ENCODE measurements at places on chromosomes 7 and 10.

GRCh38 chr7:39683216-39683845 is 60.0 kb downstream of the RALA start:
- no peak for DNase-seq

- DNase-seq = no peak
These were observed 90.9 kb downstream of the DLG5 start for GRCh38 chr10:77835669-77836086.

- no peak for DNase-seq
These were observed 54.1 kb downstream of the DENND2A start for GRCh38 chr7:140586516-140586915.

DNA sequence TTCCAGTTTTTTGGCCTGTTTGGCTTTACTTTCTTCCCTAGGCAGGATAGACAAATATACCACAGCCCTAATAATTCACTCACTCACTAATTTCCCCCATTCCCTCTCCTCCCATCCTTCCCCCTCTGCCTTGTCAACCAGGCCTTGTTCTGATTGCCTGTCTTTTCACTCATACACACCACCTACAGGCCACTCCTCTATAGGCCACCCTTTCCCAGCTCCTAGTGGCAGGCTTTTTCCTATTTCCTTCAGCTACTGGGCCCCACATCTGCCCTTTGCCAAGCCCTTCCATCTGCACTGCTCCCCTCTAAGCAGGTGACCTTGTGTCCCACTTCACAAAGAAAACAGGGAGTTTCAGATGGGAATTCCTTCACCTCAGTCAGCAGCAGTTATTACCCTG is 59.8 kb upstream of the MSRB2 start:
- no peak for DNase-seq

DNA sequence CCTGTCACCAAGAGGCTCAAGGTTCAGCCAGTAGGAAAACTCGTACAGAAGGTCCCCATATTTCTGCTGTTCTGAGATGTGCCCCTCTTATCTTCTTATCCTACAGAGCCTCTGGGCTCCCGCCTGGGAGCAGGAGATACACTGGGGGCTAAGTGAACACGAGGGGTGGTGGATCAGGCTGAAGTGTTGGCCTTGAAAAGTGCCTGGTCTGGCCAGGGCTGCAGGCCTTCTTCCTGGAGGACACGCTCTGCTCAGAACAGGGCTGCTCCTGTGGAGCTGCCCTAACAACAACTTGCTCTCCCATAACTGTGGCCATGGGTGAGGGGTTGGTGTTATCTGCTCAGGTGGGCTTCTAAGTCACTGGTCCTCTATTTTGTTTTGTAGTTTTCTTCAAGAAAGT is 33.7 kb downstream of the C10orf120 start:
- DNase-seq = no peak

DNA sequence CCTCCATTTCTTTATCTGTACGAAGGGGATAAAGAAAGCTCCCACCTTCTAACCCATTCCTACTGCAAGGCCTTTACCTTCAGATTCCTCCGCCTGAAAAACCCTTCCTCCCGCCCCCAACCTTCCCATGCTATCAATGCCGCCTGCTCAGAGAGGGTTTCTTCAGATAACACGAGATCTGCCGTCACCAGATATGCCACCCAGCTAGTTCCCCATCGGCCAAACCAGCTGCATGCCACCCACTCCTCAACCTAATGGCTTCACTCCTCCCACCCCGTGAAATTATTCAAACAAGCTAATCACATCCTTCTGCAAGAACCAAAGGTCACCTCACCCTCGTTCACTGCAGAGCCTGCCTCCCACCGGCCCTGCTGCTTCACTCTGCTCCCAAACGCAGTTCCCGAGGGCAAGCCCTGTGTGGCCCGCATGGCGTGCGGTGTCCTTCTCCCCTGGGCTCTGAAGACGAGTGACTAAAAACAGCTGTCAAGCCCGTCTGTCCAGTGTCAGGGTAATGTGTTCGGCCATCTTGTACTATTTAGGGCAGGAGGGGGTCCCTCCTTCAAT is 46.8 kb upstream of the TMEM213 start:
- DNase-seq = no peak

- DNase-seq = no peak
These were observed 89.0 kb downstream of the CH25H start for GRCh38 chr10:89118091-89118490.

- no peak for DNase-seq
These were observed 205.5 kb downstream of the DNAJB6 start for GRCh38 chr7:157542068-157543021.

- DNase-seq = no peak
These were observed 37.3 kb downstream of the DNAH11 start for GRCh38 chr7:21580073-21580521.

GRCh38 chr10:50280049-50280841 is 28.9 kb upstream of the ASAH2 start:
- DNase-seq = no peak

GRCh38 chr10:1354809-1355710 is 298.9 kb downstream of the WDR37 start:
- no peak for DNase-seq

DNA sequence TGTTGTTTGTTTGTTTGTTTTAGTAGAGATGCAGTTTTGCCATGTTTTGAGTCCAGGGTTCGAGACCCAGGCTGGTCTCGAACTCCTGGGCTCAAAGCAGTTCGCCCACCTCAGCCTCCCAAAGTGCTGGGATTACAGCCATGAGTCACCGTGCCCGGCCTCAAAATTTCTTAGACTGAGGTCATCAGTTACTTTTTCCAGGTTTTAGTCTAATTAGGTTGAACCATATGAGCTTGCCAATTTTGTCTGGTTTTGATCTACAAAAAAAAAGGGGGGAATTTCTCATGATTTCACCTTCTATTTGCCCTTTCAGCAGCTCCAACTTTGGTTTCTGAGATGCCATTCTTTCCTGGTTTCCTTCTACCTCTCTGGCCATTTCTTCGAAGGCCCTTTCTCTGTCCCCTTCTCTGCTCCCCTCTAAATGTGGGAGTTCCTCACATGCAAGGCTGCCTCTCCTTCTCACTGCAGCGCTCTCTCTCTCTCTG is 5.5 kb downstream of the CUEDC2 start:
- DNase-seq = no peak

GRCh38 chr7:128217030-128217805 is 23.9 kb upstream of the LEP start:
- no peak for DNase-seq

- no peak for DNase-seq
These were observed 733.8 kb downstream of the PARD3 start for GRCh38 chr10:34081347-34081743.

DNA sequence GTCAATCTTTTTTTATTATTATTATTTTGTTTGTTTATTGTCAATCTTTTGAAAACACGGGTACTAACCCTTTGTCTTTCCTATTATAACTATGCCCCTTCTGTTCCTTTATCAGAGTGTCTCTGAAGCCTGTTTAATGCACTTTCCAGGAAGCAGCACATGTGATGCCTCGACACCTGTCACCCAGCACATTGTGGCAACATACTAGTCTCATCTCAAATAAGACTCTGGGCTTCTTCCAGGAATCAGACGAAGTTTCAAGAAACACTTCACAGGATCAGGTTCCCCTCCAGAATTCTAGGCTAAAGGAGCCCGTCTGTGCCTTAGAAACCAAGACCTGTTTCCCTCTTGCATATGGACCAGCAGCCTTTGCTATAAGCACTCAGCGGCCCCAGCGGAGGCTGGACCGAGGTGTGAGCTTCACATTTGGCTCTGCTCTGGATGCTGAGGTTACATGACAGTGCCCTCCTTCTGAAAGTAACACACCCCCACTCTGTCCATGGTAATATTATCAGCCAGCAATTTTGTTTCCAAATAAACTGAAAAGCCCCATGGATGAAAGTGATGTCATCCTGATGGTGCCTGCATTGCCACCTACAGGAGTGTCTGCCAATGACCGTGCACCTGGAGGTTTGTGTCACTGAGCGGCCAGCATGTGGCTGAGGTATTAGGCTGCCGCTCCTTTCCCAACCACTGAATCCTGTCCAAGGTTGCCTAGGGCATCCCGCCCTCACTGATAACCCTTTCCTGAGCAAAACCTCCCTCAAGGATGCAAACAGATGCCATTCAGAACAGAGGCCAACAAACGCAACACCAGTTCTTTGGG is 38.1 kb downstream of the MKI67 start:
- DNase-seq = no peak

GRCh38 chr7:150895809-150896208 is 43.5 kb downstream of the AOC1 start:
- DNase-seq = no peak

DNA sequence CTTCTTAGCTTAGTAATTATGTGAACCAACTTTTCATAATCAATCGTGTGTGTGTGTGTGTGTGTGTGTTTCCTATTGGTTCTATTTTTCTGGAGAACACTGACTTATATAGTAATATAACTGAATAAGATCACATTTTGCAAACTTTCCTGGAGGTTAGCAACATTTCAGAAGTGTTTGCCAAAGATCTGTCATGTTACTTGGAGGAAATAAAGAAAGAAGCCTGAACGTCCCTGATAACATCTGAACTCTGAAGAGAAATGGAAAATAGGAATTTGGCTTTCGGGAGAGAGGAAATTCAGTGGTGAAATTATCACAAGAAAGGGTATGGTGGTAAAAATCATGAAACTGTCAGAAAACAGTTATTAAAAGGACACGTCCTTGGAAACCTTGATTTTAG is 984.4 kb upstream of the AUTS2 start:
- DNase-seq = no peak

DNA sequence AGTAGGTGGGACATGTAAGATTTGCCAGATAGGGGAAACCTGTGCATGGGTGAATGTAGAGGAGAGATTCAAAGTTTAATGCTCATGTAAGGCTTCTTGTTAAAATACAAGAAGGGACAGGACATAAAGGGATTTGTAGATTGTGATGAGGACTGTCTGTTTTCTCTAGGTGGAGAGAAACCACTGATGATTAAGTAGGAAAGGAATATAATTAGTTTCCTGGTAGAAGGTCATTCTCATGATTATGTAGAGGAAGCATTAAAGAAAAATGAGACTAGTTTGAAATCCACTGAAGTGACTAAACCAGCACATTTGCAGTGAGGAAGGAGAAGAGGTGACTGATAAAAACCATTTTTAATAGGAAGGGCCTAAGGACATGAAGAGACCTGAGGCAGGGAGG is 19.6 kb upstream of the MACC1 start:
- DNase-seq = no peak

GRCh38 chr10:21532694-21533466 is 1.2 kb upstream of the MLLT10 start:
- DNase-seq = no peak

GRCh38 chr7:93921607-93922566 is at the start of gene GNG11:
Gene GNG11, plus strand, starts transcription at chr7:93921735. Its CDS starts 403 bp downstream, at chr7:93922138.
- DNase-seq = no peak

DNA sequence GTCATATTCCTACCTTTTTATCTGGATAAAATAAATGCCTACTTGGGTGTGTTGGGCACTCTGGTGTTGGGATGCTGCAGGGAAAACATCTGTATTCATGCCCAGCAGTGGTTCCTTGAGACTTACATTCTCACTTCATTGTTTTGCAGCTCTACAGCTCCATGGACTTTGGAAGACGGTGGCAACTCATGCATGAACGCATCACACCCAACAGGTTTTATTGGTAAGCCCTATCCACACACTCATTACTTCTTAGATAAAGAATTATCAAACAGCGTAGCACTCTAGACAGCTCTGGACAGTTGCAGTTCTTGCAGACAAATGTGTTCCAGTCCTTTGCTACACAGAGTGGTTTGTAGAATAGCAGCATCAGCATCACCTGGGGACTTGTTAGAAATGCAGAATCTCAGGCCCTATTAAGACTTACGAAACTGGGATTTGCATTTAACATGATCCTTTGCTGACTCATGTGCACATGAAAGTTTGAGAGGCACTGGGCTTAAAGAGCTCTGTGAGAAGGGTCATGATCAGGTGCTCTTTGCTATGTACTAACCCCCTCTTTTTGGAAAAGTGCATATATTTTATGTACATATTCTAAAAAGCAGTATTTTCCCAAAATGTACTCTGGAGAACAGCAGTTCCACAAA is 401.9 kb downstream of the SORCS3 start:
- no peak for DNase-seq

- no peak for DNase-seq
These were observed 222.1 kb downstream of the ADARB2 start for GRCh38 chr10:1515121-1515779.

GRCh38 chr7:117172283-117172682 is 150.6 kb downstream of the WNT2 start:
- DNase-seq = no peak

DNA sequence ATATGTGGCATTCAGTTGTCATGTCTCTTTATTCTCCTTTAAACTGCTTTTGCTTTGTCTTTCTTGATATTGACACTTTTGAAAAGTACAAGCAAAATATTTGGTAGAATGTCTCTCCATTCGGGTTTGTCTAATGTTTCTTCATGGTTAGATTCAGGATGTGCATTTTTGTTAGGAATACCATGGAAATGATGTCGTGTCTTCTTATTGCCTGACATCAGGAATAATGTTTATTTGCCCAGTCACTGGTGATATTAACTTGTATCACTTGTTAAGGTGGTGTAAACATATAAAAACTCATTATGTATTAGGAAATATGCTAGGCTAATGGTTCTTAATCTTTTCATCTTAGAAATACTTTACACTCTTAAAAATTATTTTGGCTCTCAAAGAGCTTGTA is 43.4 kb downstream of the CDK1 start:
- DNase-seq = no peak

DNA sequence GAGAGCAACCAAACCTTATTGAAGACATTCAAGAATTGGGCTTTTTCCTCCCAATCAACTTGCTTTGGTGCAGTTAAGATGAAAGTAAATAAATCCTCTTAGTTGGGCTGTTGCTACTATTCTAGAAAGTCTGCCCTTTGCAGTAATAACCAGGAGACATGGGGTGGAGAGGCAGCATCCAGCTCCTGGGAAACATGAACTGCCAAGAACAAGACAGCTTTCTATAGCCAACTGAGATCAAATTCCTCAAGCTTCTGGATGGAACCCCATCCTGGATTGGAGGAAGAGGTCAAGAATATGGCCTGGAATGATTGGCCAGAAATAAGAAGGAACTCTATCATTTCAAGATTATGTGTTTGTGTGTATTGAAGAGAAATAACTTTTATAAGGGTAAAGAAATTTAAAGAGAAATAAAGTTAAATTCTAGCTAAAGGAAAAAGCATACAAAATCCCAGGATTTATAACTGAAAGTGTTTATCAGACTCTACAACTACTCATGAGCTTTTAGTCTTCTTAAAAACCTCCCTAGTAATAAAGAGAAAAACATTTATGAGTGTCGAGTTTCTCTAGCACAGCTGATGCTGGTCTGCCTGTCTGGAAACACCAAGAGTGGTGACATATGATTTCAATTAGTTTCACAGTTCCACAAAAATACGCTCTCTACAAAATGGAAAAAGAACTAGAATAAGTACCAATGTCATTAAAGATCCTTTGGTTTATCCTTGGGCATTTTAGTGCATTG is 70.1 kb upstream of the COL1A2 start:
- no peak for DNase-seq

DNA sequence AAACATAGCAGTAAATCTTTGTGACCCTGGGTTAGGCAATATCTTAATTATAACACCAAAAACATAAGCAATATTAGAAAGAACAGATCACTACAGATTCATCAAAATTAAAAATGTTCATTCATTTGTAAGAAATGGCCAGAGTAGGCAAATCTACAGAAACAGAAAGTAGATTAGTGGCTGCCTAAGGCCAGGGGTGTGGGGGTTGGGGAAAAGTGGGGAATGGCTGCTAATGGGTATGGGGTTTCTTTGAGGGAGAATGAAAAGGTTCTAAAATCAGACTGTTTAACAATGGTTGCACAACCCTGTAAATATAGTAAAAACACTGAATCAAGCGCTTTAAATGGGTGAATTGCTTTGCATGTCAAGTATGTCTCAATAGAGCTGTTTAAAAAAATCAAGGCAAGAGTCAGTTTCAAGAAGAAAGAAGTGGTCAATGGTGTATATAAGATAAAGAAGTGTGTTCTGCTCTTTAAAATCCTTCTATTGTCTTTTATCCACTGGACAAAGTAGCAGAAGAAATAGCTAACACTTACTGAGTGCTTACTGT is 42.6 kb downstream of the CDK6 start:
- DNase-seq = no peak

Measured in activated T-cell treated with anti-CD3 and anti-CD28 coated beads for 4 hours (primary cell).